ENCODE measurements at places on chromosomes 1 and 21.

DNA sequence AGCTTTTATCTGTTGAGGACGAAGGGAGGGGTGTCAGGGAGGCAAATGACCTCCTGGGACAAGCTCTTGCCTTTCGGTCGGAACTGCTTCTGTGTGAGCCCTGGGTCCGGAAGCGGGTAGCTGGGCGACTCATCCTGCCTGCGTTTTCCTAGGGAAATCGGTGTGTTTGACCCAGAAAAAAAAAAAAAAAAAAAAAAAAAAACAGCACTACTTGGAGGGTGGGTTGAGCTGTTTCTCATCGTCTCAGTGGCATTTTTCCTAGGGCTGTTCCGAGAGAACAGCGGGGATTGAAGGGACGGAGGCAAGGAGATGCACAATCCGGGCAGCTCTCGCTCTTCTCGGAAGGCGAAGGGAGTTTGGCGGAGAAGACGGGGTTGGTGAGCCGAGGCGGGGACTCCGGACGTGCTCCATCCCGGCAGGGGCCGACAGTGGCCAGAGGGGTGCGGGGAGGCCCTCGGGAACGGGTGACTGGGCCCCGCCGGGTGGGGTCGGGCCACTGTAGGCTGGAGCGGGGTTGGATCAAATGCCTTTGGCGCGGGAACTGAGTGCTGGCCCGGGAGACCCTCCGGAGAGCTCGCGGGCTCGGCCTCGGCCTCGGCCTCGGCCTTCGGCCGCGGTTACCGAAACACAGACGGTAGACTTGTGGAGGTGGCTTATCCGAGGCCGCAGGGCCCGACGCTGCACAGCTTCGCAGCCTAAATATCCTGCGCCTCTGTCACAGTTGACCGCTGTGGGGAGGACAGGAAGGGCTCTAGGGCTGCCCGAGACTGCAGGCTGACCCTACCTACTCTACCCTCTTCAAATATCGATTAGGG lies 2.4 kb upstream of the BARHL2 start:
- no peak for DNase-seq

DNA sequence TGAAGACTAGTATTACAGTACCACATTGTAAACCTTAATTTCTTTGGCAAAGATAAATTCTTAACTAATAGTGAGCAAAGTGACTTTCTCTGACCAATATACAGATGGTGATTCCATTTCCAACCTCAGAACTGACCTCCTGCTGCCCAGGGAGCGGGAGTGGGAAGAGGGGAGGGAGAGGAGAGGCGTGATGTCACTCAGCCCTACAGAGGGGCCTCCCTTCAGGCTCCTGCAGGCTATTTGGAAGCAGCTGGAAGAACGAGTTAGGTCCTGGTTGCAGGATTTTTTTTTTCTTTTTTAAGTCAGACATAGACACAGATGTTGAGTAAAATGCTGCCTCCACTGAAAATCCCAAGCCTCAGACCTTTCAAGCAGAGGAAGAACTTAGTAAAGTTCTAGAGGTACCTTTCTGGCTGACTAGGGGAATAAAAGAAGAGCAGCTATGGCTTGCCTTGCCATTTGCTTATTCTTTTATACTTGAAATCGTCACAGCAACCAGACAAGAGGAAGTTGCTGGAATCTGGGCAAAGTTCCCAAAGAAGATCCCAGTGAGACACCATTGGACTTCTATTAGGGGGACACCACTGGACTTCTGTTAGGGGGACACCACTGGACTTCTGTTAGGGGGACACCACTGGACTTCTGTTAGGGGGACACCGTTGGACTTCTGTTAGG lies 54.5 kb downstream of the EXO1 start:
- peak; percentile 11 for DNase-seq

DNA sequence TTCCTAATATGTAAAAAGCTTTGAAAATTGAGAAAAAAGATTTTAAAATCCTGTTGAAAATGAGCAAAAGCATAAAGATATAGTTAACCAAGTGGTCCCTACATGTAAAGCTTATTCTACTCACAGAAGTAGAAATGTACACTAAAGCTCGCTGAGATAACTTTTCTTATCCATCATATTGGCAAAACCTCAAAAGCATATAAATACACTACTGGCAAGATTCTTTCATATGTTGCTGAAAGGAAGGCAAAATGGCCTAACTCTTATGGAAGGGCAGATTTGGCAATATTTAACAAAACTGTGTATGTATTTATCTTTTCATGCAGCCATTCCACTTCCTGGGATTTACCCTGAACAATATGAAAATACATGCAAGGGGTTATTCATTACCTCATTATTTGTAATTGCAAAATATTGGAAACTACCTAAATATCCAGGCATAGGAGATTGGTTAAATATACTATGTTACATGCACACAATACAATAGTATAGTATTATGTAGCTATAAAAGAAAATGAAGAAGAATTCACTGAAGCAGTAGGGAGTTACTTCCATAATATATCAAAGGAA lies 43.2 kb upstream of the LYPLAL1 start:
- DNase-seq, result peak; percentile 94

DNA sequence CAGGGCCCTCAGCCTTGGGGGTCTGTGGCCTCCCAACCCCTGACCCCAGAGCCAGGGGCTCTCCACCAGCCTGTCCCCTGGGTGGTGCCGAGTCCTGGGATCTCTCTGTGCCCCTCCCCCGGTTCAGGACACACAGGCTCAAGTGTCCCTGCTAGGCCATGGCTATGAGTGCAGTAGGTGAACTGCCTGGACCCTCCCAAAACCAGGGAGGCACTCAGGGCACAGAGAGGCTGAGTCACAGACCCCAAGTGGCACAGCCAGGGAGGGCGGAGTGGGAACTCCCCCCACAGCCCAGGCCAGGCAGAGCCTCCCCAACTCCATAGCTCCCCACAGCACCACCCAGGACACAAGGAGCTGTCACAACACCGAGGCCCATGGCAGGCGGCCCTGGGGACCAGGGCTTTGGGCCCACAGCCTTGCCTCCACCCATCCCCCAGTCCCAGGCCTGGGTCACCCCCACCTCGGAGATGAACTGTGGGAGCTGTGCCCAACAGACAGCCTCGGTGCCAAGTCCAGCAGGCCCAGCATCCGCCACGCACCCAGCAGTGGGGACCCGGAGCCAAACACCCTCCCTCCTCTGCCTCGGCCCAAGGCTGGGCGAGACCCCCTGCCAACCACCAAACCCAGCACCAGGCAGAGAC lies 3.2 kb downstream of the DVL1 start:
- no peak for DNase-seq

DNA sequence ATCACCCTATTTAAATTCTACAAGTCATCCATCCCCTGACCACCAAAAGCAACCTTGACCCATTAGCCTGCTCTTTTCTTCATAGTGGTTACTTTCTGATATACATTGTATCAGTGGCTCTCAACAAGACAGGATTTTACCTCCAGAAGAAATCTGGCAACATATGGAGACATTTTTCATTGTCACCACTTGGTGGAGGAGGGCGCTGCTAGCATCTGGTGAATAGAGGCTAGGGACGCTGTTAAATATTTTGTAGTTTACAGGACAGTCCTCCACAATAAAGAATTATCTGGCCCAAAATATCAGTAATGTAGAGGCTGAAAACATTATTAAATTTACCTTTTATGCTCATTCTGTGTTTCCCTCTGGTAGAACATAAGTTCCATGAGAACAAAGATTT lies 6.1 kb downstream of the HSPA13 start:
- DNase-seq, result no peak

DNA sequence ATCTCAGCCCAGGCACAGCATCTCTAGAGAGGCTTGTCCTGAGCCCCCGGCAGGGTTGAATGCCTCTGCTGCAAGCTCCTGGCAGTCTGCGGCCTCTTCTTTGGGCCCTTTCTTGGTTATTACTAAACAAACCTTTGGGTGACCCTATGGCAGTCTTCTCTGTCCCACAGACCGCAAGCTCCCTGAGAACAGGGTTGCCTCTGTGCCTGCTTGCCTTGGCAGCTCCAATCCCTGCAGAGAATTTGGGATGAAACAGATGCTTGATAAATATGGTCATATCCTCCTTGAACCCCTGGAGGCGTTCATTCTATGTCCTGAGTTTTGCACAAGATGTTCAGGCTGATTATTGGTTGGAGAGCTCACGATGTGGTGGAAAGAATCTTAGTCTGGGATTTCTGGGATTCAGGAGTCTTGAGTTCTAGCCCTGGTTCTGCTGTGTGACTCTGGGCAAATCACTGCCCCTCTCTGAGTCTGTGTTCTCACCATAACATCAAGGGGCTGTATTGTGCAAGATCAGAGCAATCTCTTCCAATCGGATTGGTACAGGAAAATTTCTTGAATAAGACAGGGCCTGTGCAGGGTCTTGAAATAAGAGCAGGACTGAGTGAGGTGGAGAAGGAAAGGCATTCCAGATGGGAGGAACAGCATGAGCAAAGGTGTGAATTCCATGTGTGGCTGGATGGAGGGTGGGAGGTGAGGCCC lies 49.6 kb downstream of the EDN2 start:
- no peak for DNase-seq
